ENCODE measurements at places on chromosomes 7 and 10. TPM values are rescaled to one million over a fixed set of nuclear protein-coding genes. Genes with fewer than 3 reads are reported as not detected.

Gene WNT8B
- not detected for total RNA-seq

Gene FKBP6
- total RNA-seq = not detected

Gene STEAP4
- total RNA-seq = 53.9 TPM

Gene PPP1R3C
- total RNA-seq = 15.1 TPM

Gene NCF1
- total RNA-seq = 32.8 TPM

Gene BAMBI
- 12.9 TPM for total RNA-seq

Gene SMKR1
- not detected for total RNA-seq

Gene TMEM236
- total RNA-seq = 5.0 TPM

Gene BLNK
- 8.8 TPM for total RNA-seq

Gene CFAP46
- total RNA-seq = 0.52 TPM

All from upper lobe of right lung (tissue), 1 donor.